NCI-H1694 (cell line): ENCODE measurements at places on chromosomes 1 and 21.

- DNase-seq = no peak
These were observed 3.1 kb downstream of the ASCL5 start for GRCh38 chr1:201123866-201124265.

DNA sequence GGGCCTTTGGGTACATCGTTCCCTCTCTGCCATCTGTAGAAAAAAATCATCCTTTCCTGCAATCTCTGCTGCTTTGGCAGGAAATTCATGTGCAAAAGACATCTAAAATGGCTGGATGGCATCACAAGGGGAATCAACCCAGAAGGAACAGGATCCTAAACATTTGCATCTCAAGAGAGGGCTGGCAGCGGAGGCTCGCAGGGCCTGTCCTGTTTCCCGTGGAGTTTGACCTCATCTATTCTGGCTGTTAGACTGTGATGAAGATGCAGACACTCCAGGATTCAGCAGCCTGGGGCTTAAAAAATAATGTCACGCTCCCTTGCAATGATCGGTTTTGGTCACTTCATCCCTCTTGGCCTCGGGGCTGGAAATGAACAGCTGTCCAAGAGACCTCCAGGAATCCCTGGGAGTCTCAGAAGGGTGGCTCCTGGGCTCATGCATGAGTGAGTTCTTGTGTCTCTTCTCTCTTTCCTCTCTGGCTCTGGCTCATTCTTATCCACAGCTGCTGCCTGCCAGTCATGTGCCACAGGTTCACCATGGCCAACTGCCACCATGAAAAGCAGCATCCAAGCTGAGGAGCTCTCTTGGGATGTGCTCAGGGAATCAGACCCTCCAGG, 16.1 kb upstream of the PCP4 start:
- no peak for DNase-seq

GRCh38 chr21:15293240-15293639, 228.4 kb upstream of the NRIP1 start:
- DNase-seq = no peak

DNA sequence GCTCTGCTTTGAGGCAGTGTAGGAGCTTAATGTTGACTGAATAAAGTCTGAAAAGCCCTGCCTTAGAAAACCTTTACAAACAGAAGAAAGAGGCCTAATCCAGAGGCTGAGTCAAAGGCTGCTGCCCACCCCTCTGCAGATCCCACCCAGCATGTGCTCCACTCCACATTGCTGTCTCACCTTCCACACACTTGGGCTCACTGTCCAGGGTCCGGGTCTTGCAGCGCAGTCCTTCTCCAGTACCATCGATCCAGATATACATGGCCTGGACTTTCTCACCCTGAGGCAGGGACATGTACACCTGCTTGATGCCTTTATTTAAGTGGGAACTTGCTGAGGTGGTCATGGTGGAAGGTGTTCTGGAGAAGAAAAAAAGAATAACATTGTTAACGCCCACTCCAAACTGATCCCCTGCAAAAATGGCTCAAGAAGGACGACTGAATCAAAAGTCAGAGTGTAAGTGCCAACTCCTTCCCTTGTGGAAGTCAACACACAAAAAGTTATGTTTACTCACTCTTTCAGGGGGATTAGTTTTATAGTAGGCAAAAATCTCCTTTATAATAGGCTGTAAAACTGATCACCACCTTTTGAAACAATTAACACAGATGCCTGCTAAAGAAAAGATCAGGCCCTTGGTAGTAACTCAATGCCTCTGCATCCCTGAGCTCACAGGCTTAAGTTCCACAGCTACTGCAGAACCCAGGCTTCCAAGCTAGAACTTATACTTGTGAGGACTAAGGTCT, 3.0 kb downstream of the GLUL start:
- no peak for DNase-seq

- DNase-seq = no peak
These were observed 59.0 kb upstream of the BCAR3 start for GRCh38 chr1:93740601-93741031.

GRCh38 chr1:52632732-52633290, at the start of gene SHISAL2A:
TSS of gene SHISAL2A (plus strand) at chr1:52633168. CDS start at chr1:52633494, 326 bp downstream.
- no peak for DNase-seq

DNA sequence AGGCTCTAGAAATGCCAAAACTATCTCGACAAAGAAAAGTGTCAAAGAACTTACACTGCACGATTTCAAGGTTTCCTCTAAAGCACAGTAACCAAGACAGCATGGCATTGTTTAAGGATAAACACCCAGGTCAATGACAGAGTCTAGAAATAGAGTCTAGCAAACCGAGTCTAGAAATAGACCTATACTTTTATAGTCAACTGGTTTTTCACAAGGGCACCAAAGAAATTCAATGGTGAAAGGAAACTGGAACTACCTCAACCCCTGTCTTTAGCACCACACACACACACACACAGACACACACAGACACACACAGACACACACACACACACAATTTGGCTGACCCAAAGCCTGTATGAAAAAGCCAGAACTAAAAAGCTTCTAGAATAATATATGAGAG, 67.1 kb upstream of the PGBD5 start:
- no peak for DNase-seq

DNA sequence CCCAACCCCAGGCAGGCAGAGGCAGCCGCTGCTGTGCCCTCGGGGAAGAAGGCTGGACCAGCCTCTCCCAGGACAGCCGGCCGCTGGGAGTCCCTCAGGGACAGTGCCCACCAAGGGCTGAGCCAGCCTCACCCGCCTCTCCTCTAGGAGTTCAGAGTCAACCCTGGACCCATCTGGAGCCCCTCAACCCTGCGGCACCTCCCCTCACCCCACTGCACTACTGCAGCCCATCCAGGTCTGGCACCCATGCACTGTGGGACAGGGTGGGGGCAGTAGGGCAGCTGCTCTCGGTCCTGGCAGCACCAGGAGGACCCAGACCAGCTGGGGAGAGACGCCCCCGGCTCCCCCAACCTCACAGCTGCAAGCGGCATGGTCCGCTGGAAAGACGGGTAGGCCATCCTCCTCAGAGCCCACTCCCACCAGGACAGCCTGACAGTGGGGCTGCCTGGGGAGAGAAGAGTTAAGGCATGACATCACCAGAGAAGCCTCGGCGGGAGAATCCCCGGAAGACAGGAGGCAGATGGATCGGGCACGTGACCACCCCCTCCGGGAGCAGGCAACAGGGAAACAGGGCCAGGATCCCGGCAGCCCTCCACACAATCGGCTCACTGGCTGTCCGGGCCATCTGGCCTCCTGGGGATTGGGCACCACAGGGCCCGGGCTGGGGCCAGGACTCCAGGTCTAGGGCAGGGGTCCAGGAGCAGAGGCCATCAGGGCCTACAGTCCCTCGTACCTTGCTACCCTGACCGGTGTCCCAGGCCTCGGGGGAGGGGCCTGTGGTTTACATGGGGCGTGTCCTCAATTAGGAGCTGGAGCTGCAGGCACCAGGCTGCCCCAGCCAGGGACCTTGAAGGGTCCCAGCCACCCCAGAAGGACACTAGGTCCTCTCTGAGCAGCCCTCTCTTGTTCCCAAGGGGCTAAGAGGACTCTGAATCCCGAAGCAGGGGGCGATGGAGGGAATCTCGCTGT, 3.1 kb downstream of the ACAP3 start:
- DNase-seq = peak; percentile 90

DNA sequence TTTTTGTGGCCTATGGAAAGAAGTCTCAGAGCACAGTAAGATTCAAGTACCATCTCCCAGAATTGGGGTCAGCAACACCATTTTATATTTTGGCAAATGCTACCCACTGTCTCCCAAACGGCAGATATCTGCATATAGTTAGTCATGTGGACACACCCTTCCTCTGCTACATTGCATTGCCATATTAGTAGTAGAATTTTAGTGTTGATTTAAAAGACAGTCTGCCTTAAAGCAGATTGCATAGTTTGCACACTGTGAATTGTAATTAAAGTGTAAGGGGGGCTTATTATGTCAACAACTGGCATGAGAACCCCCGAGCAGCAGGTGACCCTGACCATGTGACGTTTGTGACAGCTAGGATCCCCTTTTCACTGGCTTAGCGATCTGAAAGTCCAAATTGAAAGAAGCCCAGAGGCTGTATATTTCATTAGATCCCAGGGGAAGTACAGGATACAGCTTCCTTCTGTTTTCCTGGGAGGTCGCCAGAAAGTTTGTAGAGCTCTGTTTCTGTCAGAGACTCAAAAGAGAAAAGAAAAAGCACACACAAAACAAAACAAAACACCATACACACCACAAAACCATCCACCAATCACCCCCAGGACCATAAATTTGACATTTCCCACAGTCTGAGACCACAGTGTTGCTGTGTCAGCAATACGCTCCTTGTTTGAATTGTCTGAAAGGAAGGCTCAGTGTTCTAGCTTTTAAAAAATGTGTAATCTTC, 172.4 kb downstream of the NFIA start:
- peak; percentile 71 for DNase-seq

- DNase-seq = no peak
These were observed at the start of gene SPAG17 for GRCh38 chr1:118185084-118185832. TSS of gene SPAG17 (minus strand) at chr1:118185228. CDS start at chr1:118185157, 71 bp downstream.

- no peak for DNase-seq
These were observed 301.0 kb downstream of the TTLL7 start for GRCh38 chr1:83697961-83698360.

DNA sequence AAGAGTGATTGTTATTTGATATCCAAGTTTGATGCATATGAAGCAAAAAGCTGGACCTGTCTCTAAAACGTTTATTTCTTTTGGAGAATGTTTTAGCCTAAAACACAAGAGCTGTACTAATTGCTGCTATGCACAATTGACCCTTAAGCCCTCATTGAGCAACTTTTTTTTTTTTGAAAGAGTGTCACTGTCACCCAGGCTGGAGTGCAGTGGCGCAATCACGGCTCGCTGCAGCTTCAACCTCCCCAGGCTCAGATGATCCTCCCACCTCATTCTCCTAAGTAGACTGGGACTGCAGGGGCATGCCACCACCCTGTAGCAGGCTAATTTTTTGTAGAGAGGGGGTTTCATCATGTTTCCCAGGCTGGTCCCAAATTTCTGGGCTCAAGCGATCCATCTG, 129.1 kb downstream of the PIK3R3 start:
- no peak for DNase-seq

DNA sequence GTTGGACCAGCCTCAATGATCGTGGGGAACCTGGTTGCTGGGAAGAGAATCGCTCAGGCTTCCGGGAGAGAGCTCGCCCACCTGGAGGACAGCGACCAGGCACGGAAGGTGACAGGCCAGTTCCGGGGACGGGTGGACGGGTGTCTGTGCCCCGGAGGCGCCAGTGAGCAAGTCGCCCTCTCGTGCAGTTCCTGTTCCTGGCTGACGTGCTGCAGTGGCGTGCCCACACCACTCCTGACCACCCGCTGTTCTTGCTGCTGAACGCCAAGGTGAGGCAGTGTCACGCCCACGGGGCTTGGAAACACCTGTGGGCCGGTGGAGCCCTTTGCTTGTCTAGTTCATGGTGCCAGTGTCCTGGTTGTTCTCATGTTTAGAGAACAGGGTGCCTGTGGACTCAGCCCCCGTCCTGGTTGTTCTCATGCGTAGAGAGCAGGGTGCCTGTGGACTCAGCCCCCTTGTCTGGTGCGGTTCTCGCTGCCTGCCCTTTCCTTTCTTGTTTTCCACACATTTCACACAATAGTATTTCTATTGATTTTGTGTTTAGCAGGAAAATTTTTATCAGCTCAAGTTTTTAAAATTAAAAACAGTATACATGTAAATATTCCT, 53.1 kb downstream of the S100B start:
- no peak for DNase-seq

GRCh38 chr1:159008744-159009188, 941 bp upstream of the IFI16 start:
- DNase-seq = no peak

- DNase-seq = peak; percentile 43
These were observed 291.9 kb downstream of the KCNH1 start for GRCh38 chr1:210841926-210842625.

GRCh38 chr1:208496467-208497371, 252.5 kb upstream of the PLXNA2 start:
- no peak for DNase-seq

GRCh38 chr1:185811073-185811709, 77.0 kb downstream of the HMCN1 start:
- no peak for DNase-seq

- no peak for DNase-seq
These were observed 22.7 kb downstream of the GLUL start for GRCh38 chr1:182368903-182369302.

GRCh38 chr1:153364766-153365666, 7.4 kb downstream of the S100A9 start:
- DNase-seq = no peak

DNA sequence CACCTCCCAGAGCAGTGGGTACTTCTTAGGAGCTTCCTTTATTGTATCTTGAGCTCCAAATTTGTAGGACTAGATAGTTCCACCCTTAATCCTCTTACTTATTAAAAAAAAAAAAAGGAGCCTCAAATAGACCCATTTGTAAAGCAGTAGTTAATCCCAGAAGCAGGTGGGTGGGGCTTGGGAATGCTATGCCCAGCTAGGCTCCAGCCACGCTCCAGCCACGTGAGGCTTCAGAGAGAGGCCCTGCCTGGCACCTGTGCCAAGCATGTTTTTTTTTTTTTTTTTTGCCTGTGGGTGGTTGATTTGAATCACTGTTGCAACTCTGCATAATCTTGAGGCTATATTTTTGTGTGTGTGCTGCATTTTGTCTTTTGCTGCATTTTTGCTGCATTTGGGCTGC, 7.0 kb downstream of the CACNA1E start:
- DNase-seq = no peak

DNA sequence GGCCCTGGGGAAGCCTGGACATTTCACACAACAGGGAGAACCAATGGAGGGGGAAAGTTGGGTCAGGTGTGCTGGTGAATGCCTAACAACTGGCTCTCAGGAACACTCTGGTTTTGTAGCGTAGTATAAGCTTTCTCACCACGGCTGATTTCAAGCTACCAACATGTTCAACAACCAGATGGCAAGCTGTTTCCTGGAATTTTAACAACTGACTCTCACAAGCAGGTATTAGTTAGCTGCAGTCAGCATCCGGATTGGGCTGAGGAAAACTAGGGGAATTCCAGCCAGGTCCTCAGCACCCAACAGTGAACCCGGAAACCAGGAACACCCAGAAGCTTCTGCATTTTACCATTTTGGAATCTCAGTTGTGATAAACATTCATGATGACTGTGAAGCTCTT, 162.3 kb upstream of the CAMK1G start:
- DNase-seq = peak; percentile 29

GRCh38 chr1:64842224-64842623, 97.3 kb downstream of the RAVER2 start:
- no peak for DNase-seq

DNA sequence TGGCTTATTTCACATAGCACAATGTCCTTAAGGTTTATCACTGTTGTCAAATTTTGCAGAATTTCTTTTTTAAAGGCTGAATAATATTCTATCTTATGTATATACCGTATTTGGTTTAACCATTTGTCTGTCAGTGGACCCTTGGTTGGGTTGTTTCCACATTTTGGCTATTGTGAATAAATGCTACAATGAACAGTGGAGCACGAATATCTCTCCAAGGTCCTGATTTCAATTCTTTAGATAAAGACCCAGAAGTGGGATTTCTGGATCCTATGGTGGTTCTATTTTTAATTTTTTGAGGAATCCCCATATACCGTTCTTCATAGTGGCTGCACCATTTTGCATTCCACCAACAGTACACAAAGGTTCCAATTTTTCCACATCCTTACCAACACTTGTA, 5.8 kb upstream of the ZBTB17 start:
- no peak for DNase-seq
